ENCODE measurements at places on chromosomes 6 and 20.

DNA sequence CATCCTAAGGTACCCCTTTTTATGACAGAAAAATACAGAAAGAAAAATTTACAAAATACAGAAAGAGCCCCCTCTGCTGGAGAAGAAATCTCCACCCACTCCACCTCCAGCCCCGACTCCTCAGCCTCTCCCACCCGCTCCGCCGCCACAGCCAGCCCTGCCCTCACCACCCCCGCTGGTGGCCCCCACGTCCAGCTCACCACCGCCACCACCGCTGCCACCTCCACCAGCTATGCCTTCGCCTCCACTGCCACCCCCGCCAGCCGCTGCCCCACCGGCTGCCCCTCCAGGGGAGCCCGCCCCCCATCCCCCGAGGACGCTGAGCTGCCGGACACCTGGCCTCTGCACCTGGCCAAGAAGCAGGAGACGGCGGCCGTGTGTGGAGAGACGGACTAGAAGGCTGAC is 17.7 kb downstream of the WFDC2 start:
- DNase-seq: no peak

GRCh38 chr6:108027594-108027993 is 46.9 kb downstream of the OSTM1 start:
- no peak for DNase-seq

- DNase-seq: no peak
Measured at GRCh38 chr6:4010689-4011090, 68.2 kb downstream of the FAM217A start.

DNA sequence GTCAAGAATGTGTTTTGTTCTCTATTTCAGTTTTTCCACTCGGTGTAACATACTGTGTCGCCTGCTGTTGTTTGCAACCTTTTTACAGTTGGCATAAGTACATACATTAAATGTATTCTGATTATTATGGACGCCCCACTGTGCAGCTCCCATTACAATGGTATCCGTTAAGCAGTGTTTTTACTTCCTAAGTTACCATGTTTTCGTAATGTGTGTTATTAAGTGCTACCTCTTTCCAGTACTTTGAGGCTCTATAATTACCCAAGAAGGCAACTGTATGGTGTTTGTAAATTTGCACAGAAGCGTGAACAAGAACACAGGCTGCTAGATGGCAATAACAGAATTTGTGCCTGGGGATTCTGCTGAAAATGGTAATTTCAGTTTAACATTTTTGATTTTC is 568.0 kb upstream of the MARCKS start:
- no peak for DNase-seq

DNA sequence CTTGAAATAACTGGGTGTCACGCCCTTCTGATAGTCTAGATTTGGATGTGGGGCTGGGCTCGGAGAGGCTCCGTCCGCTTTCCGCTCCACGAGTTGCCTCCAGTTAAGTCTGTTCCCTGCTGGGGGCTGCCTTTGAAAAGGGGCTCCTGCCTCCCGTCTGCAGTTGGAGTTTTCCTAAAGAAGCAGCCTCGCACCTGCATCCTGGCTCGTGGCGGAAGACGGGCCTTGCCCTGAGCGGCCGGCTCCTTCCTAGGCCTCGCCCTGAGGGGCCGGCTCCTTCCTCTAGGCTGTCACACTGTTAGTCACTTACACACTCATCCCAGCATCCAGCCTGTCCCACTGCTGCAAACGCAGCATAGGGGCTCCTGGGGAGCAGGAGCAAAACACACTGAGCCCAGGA is 74.4 kb downstream of the SMOC2 start:
- no peak for DNase-seq

- no peak for DNase-seq
Measured at GRCh38 chr6:108884211-108885059, 36.2 kb downstream of the ARMC2 start.

GRCh38 chr20:24892522-24892921 is 56.5 kb upstream of the CST7 start:
- no peak for DNase-seq

- DNase-seq: no peak
Measured at GRCh38 chr20:31474097-31474436, 860 bp downstream of the DEFB124 start.

GRCh38 chr6:111724039-111724438 is 118.4 kb upstream of the TRAF3IP2 start:
- DNase-seq: no peak

DNA sequence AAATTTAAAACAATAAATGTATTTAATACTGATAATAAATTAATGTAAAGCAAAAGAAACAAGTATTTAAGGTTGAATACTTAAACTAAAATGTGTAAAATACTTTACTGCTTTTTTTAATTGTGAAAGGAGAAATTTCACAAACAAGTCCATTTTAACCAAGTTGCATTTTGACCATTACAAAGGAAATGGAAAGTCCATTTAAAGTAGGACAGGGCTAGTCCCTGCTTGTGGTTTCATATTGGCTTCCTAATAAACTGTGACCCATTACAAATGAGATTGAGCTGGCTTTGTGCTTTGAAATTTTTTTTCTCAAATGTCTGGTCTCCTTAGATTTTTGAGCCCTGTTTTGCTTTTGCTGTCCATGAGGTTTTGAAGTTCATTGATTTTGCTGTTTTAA is 527.6 kb downstream of the MAFB start:
- no peak for DNase-seq

DNA sequence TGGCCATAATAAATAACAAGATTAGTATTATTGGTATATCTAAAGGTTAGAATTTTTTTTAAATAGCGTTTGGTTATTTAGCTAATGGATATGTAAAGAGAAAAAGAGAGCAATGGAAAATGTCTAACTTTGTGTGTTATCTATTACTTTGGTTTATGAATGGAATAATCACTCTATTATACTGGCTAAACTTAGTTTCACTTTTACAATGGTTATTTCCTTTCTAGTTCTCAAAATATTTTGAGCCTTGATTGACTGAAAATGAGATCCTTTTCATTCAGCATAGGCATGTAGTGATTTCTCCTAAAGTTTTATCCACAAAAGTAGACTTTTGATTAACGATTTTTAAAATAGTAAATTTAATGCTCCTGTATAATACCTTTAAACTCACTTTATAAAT is 51.6 kb upstream of the MLIP start:
- DNase-seq: no peak

GRCh38 chr6:37092923-37093727 is 76.8 kb upstream of the PIM1 start:
- no peak for DNase-seq

- DNase-seq: no peak
Measured at GRCh38 chr6:984031-984430, 291.1 kb upstream of the EXOC2 start.

- no peak for DNase-seq
Measured at GRCh38 chr6:16324184-16324583, 85.8 kb downstream of the GMPR start.

GRCh38 chr6:111110036-111110435 is 22.7 kb downstream of the SLC16A10 start:
- DNase-seq: no peak

DNA sequence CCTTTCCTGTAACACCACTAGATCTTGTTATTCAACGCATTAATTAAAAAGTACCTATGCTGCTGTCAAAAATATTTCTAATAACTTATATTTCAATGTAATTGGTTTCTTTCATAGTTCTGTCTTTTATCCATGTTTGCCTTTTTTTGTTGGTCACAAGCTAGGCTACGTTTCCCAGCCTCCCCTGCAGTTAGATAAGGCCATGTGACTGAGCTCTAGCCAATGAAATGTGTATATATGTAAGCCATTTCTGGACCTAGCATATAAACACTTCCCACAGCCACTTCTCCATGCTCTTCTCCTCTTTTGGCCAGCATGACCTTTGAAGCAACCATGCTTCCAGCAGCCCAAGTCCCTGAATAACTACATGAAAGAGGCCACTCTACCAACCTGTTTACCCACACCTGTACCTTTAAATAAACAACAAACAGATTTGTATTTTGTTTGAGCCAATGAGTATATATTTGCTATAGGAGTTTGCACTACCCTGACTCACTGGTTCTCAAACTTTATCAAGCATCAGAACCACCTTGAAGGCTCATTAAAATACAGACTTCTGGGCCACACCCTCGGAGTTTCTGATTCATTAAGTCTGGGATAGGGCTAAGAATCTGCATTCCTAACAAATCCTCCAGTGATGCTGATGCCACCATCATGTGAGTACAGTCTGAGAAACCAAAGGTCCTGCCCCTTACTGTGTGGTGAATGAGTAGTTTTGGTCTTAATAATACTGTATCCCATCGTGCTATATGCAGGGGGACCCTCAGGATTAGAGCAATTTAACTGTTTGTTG is 45.6 kb upstream of the BEND6 start:
- no peak for DNase-seq

- no peak for DNase-seq
Measured at GRCh38 chr20:4366076-4366475, 350.7 kb upstream of the RNF24 start.

- no peak for DNase-seq
Measured at GRCh38 chr6:20349225-20349624, 52.5 kb upstream of the E2F3 start.

- DNase-seq: no peak
Measured at GRCh38 chr6:140043762-140044378, 669.4 kb upstream of the CITED2 start.

DNA sequence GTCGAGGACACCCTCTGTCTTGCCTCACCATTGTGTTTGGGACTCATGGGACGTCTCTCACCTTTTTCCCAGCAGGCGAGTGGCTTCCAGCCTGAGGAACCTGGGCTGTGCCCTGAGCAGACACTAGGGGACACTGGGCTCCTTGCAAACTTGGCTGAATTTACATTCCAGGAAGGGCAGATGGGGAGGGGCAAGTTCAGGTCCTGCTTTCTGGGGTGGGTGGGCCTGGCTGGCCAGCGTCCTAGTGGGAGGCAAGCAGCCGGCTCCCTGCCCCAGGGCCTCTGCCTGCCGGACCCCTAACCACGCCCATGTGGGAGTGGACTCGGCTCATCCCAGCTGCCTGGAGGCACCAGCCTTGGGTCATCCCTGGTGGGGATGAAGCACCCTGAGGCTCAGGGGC is 48.2 kb upstream of the MLN start:
- DNase-seq: peak; percentile 51

GRCh38 chr6:31814677-31815024 is 432 bp downstream of the HSPA1L start:
- no peak for DNase-seq

- DNase-seq: no peak
Measured at GRCh38 chr6:3232017-3232945, 4.8 kb upstream of the TUBB2B start.

DNA sequence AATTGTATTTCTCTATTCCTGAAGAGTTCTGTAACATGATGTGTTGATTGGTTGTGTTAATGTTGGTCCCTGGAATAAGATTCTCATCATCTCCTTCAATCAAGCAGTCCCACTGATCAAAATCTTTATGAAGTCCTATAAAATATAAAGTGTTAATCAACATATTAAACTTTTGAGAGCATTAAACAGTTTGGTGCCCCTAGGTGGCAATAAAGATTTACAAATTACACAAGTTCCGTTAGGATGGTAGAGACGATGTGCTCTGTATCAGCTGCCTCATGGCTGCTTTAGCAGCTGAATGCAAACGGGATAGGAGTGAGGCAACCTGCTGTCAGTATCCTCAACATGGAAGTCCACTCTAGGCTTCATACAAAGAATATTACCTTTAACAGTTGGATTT is 16.9 kb downstream of the TDRD6 start:
- DNase-seq: peak; percentile 7

Measured in HTR-8/SVneo (cell line).